ENCODE measurements at places on chromosomes 11 and 22.

GRCh38 chr11:13033760-13034533 lies 24.8 kb downstream of the RASSF10 start:
- DNase-seq = no peak

- DNase-seq = no peak
Observed at GRCh38 chr11:16784097-16784496, 45.6 kb downstream of the C11orf58 start.

- no peak for DNase-seq
Observed at GRCh38 chr11:12251666-12252560, 125.5 kb upstream of the PARVA start.

- DNase-seq = no peak
Observed at GRCh38 chr22:46684706-46685105, 53.3 kb downstream of the CERK start.

- no peak for DNase-seq
Observed at GRCh38 chr11:31479066-31479465, 30.4 kb downstream of the IMMP1L start.

GRCh38 chr11:8087185-8087584 lies 6.2 kb downstream of the TUB start:
- no peak for DNase-seq

- DNase-seq = no peak
Observed at GRCh38 chr11:8610532-8611116, 16.6 kb upstream of the STK33 start.

DNA sequence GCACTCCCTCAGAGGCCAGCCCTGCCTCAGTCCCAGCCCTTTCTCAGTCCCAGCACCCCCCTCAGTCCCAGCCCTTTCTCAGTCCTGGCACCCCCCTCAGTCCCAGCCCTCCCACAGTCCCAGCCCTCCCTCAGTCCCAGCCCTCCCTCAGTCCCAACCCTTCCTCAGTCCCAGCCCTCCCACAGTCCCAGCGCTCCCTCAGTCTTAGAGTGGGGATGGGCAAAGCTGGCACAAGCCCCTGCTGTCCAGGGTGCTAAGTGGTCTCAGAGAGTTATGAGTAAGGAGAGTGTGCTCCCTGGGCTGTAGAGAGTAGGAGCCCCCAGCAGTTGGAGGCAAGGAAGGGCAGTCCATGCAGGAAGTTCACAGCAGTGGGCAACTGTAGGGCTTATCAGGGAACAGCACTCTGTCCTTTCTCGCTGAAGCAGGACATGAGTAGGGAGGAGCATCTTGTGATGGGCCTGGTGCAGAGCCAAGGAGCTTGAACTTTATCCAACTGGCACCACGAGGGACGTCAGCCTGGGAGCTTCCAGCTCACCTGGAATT lies 51.4 kb upstream of the CRYBB3 start:
- no peak for DNase-seq

- no peak for DNase-seq
Observed at GRCh38 chr22:39925273-39925672, 24.4 kb downstream of the GRAP2 start.

DNA sequence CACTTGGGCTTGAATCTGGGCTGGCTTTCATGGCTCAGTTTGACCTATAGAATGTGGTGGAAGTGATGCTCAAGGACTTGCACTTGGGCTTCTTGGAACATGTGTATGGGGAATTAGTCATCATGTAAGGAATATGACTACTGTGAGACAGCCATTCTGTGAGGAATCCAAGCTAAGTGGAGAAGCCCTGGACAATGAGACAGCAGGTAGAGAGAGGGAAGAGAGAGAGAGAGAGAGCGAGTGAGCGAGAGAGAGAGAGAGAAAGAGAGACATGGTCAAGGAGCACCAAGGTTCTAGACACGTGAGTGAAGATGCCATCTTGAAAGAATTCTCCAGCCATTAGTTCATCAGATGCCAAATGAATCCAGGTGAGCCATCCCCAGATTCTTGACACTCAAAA lies 261.6 kb upstream of the SORL1-AS1 start:
- DNase-seq = no peak

GRCh38 chr22:30210235-30210909 lies 36.2 kb downstream of the LIF start:
- no peak for DNase-seq

DNA sequence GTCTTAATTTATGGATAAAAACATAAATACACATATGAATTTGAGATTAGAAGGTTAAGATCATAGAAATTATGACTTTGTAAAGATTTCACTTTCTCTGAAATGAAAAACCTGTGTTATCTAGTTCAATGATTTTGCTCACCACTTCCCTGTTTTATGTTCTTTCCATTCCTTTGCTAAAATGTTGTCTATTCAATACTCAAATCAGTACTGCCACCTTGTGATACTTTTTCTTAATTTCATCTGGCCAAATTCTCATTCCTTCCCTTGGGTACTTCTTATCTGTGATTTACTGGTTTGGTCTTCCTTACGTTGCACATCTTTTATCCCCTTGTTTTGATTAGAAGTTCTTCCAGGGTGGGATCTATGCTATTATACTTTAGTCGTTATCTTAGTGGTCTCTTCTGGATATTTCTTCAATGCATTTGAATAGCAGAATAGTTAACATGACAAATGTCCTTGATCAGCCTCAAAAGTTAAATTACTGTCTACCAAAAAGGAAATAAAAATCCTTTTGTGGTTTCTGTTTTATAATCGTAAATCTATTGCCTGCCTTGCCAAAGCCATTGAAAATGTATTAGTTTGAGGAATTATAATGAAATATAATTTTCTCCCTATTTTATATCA lies 197.0 kb downstream of the PGR start:
- DNase-seq = no peak

GRCh38 chr11:85682330-85683305 lies 3.4 kb downstream of the CCDC89 start:
- peak; percentile 50 for DNase-seq

GRCh38 chr11:86157797-86158378 lies 86.7 kb upstream of the EED start:
- no peak for DNase-seq

DNA sequence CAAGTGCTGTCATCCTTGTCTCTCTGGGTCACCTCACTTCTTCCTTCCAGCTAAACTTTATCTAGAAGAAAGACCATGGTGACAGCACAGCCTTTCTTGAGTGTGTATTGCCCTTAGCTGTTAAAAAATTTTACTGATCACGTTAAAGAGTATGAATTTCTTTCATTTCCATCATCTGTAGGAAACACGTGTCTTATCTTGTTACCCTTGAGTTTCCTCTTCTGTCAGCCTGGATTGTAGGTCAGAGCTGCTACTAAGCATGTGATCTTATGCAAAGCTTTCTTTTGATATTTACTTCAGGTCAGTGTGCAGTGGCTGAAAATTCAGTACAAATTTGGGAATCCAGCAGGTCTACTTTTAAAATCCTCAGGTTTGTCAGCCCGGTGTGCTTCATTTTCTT lies 512.2 kb upstream of the ARHGAP42 start:
- no peak for DNase-seq

DNA sequence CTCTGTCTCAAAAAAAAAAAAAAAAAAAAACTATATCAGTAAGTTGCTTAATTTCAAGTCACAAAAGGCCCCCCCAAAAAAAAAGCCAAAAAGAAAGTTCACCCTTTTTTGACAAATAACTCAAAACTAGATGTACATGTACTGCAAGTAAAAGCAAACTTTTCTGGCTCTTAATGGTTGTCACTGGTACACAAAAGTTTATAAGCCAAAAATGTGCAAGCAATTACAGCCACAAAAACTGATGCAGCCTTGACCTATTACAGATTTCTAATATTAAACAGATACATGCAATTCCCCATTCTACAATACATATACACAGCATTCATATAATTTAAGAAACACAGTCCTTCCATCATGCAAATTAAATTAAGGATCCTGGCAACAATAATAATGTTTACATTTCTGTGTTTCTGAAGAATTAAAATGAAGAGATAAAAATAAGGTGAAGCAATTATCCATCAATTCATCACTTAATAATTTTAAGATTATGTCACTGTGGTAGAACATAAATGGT lies 18.6 kb downstream of the PICALM start:
- DNase-seq = no peak

- DNase-seq = no peak
Observed at GRCh38 chr11:2106583-2107209, 32.5 kb downstream of the IGF2 start.

DNA sequence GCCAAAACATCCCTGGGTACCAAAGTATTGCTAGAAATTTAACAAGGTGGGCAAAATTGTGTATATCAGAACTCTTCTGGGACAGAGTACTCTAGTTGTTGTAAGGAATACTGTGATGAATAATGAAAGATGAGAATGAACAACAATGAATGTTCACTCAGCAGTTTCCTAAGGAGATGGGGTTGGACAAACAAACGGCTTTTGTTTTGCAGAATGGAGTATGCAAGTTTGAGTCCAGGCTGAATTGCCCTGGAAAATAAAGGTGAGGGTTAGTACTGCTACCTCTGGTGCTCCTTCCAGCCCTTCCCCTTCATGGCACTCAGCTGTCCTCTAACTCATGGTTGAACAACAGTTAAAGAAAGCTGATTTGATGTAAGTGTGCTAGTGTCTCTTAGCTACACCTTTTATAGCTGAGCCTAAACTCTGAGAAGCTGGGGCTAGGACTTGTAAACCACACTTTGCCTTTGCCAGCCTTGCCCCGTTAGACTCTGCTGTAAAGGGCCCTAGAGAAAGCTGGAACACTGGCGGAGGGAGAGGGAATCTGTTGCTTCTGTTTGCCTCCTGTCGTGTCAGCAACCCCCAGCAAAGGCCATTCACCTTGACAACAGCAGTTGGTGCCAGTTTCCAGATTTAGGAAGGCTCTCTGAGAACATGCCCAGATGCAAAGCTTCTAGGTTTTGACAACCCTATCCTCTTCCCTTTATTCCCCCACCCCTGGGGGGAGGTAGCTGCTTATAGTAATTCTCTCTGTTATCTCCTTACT lies 41.2 kb upstream of the POLD3 start:
- DNase-seq = no peak

- DNase-seq = no peak
Observed at GRCh38 chr22:27719036-27719347, 82.6 kb downstream of the MN1 start.

DNA sequence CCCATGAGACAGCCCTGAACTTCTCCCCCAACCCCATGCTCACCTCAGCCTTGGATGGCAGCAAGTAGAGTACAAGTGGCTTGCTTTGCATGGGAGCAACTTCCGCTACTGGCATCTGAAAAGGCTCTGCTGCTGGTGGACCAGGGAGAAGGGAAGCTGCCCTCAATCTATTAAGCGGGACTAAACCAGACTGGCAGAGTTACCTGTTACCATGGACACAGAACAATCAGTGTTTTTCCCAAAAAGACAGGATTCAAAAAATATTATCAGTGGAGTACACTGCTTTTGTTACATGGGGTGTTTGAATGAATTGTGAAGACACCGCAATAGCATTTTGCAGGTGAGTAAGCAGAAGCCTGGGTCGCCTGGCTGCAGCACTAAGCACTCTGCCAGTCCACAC lies 631.4 kb upstream of the B3GAT1 start:
- no peak for DNase-seq

- no peak for DNase-seq
Observed at GRCh38 chr11:82315093-82315492, 418.6 kb downstream of the FAM181B start.

GRCh38 chr11:72045849-72046248 lies 34.5 kb downstream of the NUMA1 start:
- no peak for DNase-seq

DNA sequence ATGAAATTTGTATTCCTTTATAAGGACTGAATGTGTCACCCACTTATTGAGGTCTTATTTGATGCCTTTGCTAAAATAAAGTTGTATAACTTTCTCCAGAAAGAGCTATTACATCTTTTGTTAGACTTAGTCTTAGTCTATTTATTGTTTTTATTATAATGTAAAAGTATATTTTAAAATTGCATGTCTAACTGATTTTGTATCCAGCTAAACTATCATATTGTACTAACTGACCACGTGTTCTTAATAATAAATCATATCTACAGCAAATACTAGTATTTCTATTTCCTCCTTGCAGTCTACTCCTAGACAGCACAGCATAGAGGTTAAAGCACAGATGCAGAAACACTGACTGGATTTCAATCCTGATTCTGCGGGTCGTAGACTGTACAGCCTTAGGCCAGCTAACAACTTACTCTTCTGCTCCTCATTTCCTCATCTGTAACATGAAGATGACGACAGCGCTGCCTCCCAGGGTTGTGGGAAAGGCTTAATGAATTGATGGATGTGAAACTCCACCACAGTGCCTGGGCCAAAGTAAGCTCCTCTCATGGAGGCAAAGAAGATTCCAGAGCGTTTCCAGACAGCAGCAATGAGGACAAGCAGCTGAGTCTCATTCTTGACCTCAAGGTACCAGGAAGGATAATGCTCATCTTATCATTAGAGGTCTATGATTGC lies 13.2 kb downstream of the IFITM10 start:
- DNase-seq = no peak

DNA sequence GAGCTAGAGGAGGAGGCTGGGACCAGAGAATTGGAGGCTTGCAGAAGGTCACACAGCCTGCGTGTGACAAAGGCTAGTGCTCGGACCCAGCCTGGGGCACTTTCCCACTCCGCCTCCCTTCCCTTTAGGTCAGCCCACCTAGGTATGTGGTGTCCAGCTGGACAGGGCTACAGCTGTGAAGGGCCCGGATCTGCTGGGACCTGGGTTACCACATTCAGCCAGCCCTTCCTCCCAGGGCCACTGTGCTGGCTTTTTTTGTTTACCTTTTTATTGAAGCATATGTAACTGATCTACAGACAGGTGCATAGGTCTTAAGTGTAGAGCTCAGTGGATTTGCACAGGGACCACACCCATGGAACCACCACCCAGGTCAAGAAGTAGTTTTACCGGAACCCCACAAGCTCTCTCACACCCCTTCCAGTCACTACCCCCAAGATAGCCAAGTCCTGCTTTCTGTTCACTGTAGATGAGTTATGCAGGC lies 8.7 kb downstream of the CAPN5 start:
- no peak for DNase-seq

- DNase-seq = no peak
Observed at GRCh38 chr22:47021371-47022074, 259.1 kb downstream of the TBC1D22A start.

DNA sequence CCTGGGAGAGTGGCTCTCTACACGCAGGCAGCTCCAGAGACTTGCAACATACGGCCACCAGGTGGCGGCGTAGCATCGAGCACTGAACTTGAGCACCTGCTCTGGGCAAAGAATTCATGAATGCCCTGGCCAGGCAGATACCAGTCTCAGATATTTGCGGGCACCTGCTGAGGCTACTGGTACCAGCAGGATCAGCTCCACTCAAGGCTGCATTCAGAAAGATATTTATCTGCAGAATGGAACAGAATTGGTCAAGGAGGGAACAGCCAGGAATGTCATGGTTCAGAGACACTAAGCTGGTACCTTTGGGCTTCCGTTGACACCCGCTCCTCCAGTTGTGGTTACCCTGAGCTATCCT lies 10.8 kb upstream of the CCDC86 start:
- peak; percentile 72 for DNase-seq

- DNase-seq = no peak
Observed at GRCh38 chr11:132206993-132207392, 836.6 kb downstream of the NTM start.
